ENCODE measurements at places on chromosomes 1 and 21.
A peak's percentile ranks its signal among the peaks of the same experiment; 100 is the strongest.

- peak; percentile 93 for DNase-seq
Observed at GRCh38 chr1:210584439-210585113, 255.9 kb downstream of the HHAT start.

DNA sequence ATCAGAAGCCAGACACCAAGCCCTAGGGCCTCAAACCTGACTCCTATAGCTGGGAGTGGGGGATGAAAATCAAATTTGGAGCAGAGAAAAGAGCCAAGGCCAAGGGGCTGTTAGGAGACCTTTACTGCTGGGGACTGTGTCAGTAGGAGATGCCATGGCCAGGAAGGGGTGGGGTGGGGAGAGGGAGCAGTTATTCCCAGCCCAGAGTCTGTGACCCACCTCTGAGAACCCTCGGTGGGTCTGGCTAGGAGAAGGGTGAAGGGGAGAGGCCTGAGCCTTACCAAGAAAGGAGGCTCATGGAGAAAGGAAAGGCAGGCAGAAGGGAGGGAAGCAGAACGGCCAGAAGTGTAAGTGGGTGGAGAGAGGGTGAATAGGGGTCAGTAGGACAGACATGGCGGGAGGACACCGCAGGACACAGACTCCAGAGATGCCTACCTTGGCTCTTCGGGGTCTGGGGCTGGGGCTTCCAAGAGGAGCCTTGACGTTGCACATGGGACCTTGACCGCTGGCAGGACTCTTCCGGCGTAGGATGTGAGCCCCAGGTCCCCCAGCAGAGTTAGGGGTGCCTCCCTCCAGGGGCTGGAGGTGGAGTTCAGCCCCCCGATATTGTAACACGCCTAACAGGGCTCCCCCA lies 1.2 kb downstream of the ADAMTS4 start:
- DNase-seq: no peak

DNA sequence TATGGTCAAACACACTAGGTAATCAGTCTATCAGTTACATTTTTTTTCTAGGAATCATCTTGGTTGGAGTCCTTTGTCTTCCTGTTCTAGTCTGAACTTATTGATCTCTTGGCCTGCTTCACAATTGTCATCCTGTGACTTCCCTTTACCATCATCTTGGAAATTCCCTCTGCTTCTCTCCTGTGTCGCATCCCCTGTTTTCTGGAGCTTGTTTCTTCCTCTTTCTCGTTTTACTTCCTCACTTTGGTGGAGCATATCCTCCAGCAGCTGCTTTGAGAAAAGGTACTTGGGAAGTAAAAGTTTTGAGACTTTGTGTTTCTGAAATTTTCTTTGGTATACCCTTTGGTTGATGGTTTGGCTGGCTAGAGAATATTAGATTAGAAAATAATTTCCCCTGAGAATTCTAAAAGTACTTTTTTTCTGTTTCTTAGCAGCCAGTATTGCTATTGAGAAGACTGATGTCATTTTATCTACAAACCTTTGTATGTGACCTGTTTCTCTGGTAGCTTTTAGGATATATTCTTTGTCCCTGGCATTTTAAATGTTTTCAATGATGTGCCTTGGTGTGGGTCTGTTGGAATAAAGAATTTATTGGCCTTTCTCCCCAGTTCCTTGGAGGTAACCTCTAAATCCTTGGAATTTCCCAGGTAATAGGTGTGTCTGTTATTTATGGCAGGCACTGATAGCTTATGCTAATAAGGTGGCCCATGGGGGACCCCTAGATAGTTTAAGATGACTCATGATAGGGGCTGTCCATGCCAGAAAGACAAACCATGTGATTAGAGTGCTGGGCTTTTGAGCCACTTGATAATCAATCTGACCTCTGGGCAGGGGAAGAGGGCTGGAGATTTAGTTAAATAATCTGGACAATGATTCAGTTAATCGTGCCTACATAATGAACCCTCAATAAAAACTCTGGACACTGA lies 6.1 kb upstream of the MYCL start:
- peak; percentile 28 for DNase-seq

DNA sequence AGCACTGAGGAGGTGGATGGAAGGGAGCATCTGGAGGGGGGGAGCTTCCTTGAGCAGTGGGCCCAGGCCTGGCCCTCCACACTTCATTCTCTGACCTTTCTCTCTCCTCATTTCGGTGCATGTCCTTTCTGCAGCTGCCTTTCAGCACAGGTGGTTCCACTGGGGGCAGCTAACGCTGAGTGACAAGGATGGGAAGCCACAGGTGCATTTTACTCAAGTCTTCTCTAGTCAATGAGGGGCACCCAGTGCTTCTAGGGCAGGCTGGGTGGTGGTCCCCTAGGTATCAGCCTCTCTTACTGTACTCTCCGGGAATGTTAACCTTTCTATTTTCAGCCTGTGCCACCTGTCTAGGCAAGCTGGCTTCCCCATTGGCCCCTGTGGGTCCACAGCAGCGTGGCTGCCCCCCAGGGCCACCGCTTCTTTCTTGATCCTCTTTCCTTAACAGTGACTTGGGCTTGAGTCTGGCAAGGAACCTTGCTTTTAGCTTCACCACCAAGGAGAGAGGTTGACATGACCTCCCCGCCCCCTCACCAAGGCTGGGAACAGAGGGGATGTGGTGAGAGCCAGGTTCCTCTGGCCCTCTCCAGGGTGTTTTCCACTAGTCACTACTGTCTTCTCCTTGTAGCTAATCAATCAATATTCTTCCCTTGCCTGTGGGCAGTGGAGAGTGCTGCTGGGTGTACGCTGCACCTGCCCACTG lies 43.2 kb downstream of the YARS1 start:
- no peak for DNase-seq

DNA sequence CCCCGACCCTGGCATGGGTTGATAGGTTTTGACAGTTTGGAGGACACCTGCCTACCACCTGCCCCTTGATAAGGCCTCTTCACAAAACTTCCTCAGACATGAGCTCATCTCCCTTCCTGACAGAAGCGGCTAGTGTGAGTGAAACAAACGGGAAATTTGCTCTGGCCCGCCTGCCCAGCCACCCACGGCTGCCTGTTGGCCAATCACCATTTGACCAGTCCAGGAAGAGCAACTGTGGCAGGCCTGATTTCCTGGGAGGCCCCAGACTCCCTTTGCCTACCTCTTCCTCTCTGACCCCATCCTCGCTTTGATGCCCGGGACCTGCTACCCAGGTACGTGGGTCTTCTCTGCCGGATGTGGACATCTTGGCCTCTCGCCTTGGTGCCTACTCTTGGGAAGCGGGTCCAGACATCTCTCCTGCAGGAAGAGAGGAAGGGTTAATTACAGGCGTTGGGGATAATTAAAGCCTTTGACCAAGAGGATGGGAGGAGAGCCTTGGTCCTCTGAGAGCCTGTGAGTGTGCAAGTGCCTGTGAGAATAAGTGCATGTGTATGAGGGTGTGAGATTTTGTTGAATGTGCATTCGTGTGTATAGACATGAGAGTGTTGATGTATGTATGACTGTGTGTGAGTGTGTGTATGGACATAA lies 1.1 kb upstream of the EPHA2 start:
- DNase-seq: peak; percentile 31

DNA sequence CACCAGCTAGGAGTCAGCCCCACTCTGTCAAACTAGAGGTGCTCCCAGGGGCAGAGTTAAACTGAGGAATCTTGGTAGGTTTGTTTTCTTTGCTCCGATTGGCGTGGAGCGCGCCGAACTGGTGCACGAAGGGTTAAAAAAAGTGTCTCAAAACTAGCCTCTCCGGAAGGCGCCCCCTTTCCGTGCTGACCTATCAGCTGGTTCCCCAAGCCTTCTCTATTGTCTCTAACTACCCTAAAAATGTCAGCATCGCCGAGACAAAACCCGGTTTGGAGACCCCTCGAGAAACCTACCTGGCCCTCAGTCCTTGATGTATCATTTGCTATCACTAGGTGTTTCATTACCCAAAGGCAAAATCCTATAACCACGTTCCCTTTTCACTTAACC lies 2.2 kb downstream of the TGFB2 start:
- DNase-seq: no peak

DNA sequence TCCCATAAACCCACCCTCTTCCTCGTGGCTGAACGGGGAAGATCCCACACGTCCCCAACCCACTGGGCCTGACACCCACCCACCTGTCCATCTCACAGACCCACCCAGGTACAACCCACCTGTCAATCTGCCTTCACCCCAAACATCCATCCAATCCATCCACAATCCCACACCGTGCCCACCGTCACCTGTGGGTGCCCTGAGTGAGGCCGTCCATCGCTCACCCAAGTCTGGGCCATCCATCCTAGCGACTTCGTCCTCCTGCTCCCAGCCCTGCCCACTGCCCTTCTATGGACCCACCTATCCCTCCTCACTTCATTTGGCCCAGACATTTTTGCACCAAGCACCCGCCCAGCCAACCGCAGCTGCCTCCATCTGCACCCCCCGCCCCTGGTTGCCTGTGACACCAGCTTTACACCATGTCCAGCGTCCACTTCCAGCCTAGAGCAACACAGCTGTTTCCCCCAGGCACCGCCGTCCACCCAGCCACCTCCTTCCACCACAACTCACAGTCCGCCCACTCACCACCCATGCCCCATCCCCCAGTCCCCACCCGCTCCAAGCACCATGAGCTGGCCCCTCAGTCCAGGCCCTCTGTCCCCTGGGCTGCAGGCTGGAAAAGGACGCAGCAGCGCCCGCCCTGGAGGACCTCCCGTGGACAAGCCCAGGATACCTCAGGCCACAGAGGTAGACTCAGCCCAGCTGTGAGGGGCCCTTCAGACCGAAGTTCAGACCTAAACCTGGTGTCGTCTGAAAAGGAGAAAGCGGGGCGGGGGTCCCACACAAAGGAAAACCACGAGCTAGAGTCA lies 7.7 kb downstream of the TTLL10 start:
- no peak for DNase-seq

GRCh38 chr21:45432575-45433255 lies 27.8 kb downstream of the COL18A1 start:
- no peak for DNase-seq

GRCh38 chr1:168134132-168134531 lies 2.6 kb downstream of the GPR161 start:
- no peak for DNase-seq

- no peak for DNase-seq
Observed at GRCh38 chr1:48726139-48726538, 50.6 kb downstream of the BEND5 start.

DNA sequence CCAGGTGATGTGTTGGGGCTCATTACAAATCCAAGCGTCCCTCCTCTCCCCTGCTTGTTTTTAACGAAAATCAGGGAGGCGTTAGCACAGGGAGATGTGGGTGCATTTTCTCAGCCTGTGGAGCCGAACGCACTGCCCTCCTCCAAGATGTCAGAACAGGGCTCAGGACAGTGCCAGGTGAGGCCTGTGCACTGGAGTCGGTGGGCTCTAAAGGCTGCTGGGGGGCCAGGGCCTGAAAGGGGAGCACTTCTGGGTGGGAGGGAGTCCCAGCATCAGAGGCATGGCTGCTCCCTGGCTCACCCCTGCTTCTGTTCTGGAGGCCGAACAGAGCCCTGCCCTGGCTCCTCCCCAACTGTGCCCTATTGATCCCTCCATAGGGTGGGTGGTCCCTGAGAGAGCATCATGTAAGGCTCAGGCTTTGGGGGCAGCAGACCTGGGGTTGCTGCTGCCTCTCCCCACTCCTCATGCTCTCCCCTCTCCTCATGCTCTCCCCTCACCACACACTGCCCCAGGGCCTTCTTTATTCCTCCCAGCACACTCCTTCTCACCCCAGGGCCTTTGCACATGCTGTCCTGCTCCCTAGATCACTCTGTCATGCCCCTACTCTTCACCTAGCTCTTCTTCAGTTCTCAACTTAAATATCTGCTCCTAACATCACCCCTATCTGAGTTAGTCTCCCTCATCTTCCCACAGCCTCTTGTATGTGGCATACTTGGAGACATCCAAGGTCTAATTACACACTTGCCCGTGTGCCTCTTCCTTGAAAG lies 725.2 kb downstream of the PTPRU start:
- DNase-seq: no peak

GRCh38 chr1:32883338-32884031 lies 2.8 kb upstream of the HPCA start:
- DNase-seq: no peak

DNA sequence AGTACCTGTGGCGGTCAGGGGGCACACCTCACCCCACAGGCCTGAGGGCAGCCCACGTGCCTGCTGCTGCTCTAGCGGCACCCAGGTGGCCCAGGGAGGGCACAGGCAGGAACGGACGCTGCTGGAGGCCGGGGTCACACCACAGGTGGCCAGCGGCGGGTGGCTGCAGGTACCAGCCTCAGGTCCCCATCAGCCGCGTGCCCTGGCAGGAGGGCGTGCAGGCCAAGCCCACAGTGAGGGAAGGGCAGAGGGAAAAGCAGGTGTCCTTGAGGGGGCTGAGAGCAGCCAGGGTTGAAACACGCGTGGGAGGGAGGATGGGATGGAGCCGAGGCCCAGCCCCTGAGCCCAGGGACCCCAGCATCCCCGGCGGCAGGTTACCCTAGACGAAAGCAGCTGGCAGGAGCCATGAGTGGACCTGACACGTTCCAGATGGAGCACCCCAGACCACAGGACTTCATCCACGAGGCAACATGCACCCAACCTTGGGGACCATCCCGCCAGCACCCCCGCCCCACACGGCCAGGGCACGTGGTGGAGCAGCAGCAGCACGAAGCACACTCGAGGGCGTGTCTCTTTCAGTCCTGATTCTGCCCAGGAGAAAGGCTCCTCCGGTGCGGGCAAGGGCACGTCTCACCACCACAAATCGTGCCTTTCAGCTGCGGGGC lies 3.7 kb downstream of the SLC19A1 start:
- DNase-seq: no peak
